ENCODE measurements at places on chromosomes 7 and 10. TPM values are rescaled to one million over a fixed set of nuclear protein-coding genes. Genes with fewer than 3 reads are reported as not detected.

DNA sequence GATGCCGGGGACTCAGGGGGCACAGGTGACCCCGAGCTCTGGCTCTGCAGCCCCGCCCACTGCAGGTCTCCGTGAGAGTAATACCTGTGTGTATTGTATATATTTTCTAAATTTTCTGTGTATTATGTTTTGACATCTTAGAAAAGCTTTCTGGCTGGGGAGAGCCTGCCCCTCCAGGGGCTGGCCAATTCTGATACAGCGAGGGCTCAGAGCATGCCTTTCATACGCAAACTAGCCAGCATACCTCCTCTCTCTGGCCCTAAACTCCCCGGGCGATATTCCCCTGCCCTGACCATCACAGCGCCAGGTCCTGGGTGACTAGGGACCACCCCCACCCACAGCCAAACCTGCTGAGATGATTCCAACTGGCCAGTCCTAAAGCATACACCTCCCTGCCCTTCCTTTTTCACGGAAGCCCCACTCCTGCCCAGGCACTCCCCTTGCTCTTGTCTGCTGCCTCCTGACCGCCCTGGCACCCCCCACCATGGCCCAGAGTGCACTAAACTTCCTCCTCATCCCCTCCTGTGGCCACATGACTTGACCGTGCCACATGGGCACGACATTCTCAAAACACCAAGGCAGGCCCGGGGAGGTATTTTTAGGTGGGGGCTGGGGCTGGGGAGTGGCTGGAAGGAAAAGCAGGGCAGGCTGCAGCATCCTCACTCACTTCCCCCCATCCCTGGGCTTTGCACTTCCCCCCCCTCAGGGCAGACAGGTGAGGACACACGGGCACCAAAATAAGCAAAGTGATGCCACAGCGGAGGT is 61.5 kb downstream of the INSIG1 start:
- no peak for DNase-seq
- H3K4me3 ChIP-seq: no peak overlapping the region
- no peaks in the 10 kb centered on the region for H3K4me1 ChIP-seq
- H3K27me3 ChIP-seq: peaks cover 44% of the 10 kb centered on the region
- no peaks in the 10 kb centered on the region for H3K36me3 ChIP-seq
- no peak overlapping the region for H3K27ac ChIP-seq

- DNase-seq: no peak
- H3K27ac ChIP-seq: no peak overlapping the region
- H3K27me3 ChIP-seq: no peaks in the 10 kb centered on the region
- peaks cover 5% of the 10 kb centered on the region for H3K4me1 ChIP-seq
Observed at GRCh38 chr10:7596356-7596755, 70.4 kb downstream of the ITIH5 start.

DNA sequence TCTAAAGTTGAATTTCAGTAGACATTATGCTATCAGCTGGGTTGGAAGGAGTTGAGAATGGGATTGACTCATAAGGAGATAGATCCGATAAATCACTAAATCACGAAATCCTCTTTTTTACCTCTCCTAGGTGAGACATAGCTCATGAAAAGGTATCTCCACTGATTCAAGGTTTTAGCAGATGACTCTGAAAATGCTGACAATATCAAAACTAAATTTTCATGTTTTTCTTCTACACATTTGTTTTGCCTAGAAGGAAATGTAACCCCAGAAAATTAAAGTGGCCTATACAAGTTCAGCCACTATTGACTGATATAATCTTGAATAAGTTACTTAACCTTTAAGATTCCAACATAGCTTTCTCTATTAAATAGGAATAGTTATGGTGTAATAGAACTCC is 82.2 kb upstream of the VWDE start:
- DNase-seq: no peak
- peaks cover 12% of the 10 kb centered on the region for H3K4me1 ChIP-seq
- no peak overlapping the region for H3K4me3 ChIP-seq
- no peak overlapping the region for H3K27ac ChIP-seq
- peaks cover 8% of the 10 kb centered on the region for H3K27me3 ChIP-seq

UTF1 gene
- total RNA-seq: not detected

NUPR2 gene
- total RNA-seq: not detected

IRF5 gene
- total RNA-seq: 23.1 TPM

- H3K36me3 ChIP-seq: peaks cover 40% of the 10 kb centered on the region
- H3K4me3 ChIP-seq: no peak overlapping the region
- no peak overlapping the region for H3K27ac ChIP-seq
- no peaks in the 10 kb centered on the region for H3K27me3 ChIP-seq
Observed at GRCh38 chr7:98978672-98979071, 100.3 kb downstream of the TRRAP start.

GRCh38 chr10:116892907-116893685 is 43.8 kb downstream of the ENO4 start:
- no peak for DNase-seq
- no peak overlapping the region for H3K4me3 ChIP-seq
- no peaks in the 10 kb centered on the region for H3K36me3 ChIP-seq
- H3K4me1 ChIP-seq: no peaks in the 10 kb centered on the region
- no peak overlapping the region for H3K27ac ChIP-seq

HTRA1 gene
- total RNA-seq: not detected

DNA sequence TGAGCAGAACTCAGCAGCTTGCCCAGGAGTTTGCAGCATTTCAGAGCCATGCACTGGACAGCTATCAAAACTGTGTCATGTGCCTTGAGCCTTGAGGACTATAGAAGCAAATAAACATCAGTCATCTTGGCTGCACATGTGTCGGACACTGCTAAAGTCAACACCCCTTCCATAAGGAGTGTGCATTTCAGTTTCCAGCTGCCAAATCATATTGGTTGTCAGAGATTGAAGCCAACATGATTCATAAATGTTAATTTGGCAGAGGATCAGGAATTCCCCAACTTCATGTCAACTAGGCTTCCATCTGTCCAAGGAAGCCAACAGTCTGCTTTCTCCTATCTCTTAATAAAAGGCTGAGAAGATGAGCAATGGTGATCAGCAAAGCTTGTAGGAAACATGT is 32.8 kb downstream of the SLC16A12 start:
- H3K4me3 ChIP-seq: no peak overlapping the region
- DNase-seq: no peak
- H3K36me3 ChIP-seq: no peaks in the 10 kb centered on the region
- H3K27ac ChIP-seq: no peak overlapping the region
- peaks cover 12% of the 10 kb centered on the region for H3K4me1 ChIP-seq
- H3K27me3 ChIP-seq: peaks cover 6% of the 10 kb centered on the region

MKX gene
- total RNA-seq: 1.0 TPM

DNA sequence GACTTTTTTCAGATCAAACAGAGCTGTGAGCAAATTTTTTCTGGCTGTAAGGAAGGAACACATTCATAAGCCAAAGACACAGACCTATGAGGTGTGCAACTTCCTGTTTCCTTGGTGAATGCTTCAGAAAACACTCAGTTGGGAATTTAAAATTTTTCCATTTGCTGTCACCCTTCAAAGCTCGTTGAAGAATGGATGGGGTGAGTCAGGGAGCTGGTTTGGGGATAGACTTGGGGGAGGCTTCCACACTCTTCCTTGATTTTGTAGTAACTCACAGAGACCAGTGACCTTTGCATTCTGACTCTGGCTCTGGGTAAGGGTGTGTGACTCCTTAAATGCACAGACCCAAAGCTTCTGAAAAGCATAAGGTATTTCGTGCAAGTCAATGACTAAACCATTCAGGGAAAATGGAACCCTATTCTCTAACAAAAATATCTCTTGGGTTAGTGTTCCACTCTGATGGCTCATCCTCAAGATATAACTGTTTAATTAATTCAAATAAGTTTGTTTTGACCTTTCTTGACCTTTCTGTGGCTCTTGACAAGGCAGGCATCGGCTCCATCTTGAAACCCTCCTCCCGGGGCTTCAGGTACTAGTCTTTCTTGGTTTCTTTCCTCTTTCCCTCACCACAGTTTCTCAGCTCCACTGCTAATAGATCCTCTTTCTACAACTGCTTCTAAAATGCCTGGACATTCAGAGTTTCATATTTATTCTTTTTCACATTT is 227.8 kb upstream of the INHBA start:
- H3K4me1 ChIP-seq: no peaks in the 10 kb centered on the region
- peaks cover 38% of the 10 kb centered on the region for H3K27me3 ChIP-seq
- DNase-seq: no peak
- H3K36me3 ChIP-seq: no peaks in the 10 kb centered on the region

- no peak for DNase-seq
- no peaks in the 10 kb centered on the region for H3K4me1 ChIP-seq
- H3K36me3 ChIP-seq: no peaks in the 10 kb centered on the region
- no peak overlapping the region for H3K4me3 ChIP-seq
- H3K27me3 ChIP-seq: peaks cover 5% of the 10 kb centered on the region
Observed at GRCh38 chr7:75644589-75644988, 94.2 kb downstream of the HIP1 start.

ZNF485 gene
- total RNA-seq: 4.6 TPM

DNA sequence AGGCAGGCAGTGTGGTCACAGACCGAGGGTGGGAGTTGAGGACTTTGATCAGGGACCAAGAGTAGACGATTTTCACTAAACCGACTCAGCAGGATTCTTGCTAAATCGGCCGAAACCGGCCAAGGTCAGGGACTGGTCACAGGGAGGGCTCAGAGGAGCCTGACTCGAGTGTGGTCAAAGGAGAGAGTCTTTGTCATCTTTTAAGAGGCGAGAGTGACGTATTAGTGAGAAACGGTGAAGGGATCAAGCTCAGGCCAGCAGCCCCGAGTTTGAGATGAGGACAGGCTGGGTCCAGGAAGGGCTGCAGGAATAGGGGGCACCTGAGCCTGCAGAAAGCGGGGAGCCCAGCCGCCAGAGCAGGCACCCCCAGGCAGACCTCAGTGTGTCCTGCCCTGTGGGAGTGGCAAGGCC is 41.6 kb upstream of the FAM20C start:
- DNase-seq: no peak
- no peak overlapping the region for H3K27ac ChIP-seq
- H3K4me3 ChIP-seq: peak overlapping the region; percentile 93
- H3K27me3 ChIP-seq: no peaks in the 10 kb centered on the region

DNA sequence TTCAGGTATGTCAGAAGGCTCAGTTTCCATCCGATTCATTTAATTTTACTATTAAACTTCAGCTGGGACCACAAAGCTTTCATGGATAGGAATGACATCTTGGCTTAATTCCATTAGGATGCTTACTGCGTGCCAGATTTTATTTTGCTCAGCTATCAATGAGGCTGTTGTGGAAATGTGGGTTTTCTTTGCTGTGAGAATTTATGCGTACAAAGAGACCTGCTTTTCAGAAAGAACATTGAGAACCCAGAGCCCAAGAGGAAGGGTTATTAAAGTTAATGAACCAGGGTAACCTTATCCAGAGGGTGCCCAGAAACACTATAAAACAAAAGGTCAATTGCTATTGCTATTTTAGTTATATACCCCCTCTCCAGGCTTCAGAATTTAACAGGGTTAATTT is 98.3 kb downstream of the MKLN1 start:
- H3K27ac ChIP-seq: no peak overlapping the region
- H3K4me3 ChIP-seq: no peak overlapping the region
- DNase-seq: no peak
- H3K27me3 ChIP-seq: no peaks in the 10 kb centered on the region
- H3K36me3 ChIP-seq: peaks cover 3% of the 10 kb centered on the region

DNA sequence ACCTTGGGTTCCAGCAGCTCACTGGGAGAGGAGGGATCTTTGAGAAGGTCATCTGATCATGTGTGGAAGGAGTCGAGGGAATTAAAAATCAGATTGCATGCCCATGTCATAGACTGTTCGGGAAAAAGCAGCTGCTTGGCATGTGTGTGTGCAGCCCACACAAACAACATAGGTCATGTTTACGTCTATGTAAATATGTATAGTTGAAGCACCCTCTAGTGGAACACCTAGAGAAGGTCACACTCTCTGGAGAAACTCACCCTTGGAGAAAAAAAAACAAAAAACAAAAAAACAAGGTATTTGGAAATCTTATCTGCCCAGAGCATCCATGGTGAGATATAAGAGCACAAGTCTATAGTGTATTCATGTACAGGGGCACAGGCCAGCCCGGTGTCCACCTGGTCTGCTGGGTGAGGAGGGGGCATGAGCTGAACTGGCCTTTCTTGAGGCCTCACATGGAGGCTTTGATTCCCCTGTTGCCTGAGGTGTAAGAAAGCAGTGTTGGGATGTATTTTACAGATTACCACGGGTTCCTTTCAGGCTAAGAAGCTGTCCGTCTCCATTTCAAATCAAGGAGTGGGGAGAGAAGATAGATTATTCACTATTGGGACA is 98.0 kb downstream of the NPY start:
- peaks cover 8% of the 10 kb centered on the region for H3K27me3 ChIP-seq
- no peak for DNase-seq
- no peaks in the 10 kb centered on the region for H3K36me3 ChIP-seq
- H3K27ac ChIP-seq: no peak overlapping the region
- no peaks in the 10 kb centered on the region for H3K4me1 ChIP-seq

DNA sequence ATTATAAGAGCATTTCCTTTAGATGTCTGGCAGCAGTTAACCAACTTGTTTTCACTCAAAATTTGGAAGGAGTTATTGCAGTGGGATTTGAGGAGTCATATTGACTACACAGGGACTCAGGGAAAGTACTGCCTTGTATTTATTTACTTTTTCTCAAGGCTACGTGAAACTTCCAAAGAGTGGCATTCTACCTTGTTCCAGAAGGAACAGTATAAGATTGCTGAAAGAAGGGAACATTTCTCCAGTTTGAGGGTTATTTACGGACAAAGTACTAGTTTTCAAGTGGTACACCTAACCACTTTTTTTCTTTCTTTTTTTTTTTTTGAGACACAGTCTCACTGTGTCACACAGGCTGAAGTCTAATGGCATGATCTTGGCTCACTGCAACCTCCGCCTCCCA is 5.1 kb downstream of the MORN4 start:
- peaks cover 11% of the 10 kb centered on the region for H3K4me1 ChIP-seq
- H3K27me3 ChIP-seq: no peaks in the 10 kb centered on the region
- H3K4me3 ChIP-seq: no peak overlapping the region

- H3K27ac ChIP-seq: no peak overlapping the region
- no peak overlapping the region for H3K4me3 ChIP-seq
- no peaks in the 10 kb centered on the region for H3K36me3 ChIP-seq
- no peak for DNase-seq
- peaks cover 1% of the 10 kb centered on the region for H3K27me3 ChIP-seq
Observed at GRCh38 chr7:148116195-148116594, 474.4 kb upstream of the C7orf33 start.

PAPSS2 gene
- total RNA-seq: 0.69 TPM

DNA sequence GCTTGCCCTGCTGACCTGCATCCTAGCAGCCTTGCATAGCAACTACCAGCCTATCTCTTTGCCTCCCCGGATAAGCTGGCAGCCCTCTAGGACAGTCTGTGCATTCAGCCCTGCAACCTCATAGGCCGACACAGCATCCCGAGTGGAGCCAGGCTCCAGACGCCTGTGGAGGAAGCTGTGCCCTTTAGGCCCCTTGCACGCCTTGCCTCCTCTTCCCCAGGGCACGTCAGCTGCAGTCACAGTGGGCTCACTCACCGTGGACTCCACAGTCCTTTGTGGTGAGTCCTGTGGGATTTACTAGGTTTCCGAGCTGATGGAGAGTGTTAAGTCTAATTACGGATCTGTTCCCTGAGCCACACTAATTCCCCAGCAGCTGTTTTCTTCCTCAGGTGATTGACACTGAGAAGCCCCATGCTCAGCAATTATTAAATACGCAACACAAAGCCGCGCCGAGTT is 540.0 kb downstream of the TCERG1L start:
- no peaks in the 10 kb centered on the region for H3K27me3 ChIP-seq
- DNase-seq: no peak
- H3K4me3 ChIP-seq: no peak overlapping the region
- peaks cover 5% of the 10 kb centered on the region for H3K36me3 ChIP-seq

GLI3 gene
- 0.51 TPM for total RNA-seq

ARL4A gene
- total RNA-seq: 12.1 TPM

Measured in activated T-cell treated with anti-CD3 and anti-CD28 coated beads, Interleukin-2, amount 50 U/mL, for 72 hours (primary cell).